Thoracic aorta (tissue), 2 donors: ENCODE measurements at places on chromosomes 12 and 14. TPM values are rescaled to one million over a fixed set of nuclear protein-coding genes. Genes with fewer than 3 reads are reported as not detected.

The CFAP251 gene
- 6.9 TPM for total RNA-seq

The AKAP6 gene
- total RNA-seq, result 104 TPM

The SPRYD4 gene
- 5.8 TPM for total RNA-seq

The RILPL2 gene
- 15.9 TPM for total RNA-seq

The COL2A1 gene
- 0.14 TPM for total RNA-seq

The KCNK10 gene
- total RNA-seq, result not detected

The C3AR1 gene
- total RNA-seq, result 25.5 TPM

The OR6C2 gene
- total RNA-seq, result not detected

The KRT82 gene
- total RNA-seq, result not detected

The DAO gene
- total RNA-seq, result not detected

The CEBPE gene
- not detected for total RNA-seq

The WNT1 gene
- total RNA-seq, result 1.2 TPM

The TUNAR gene
- total RNA-seq, result not detected

The POTEM gene
- total RNA-seq, result not detected
